Anterior cingulate cortex (tissue), 58 donors: ENCODE measurements at places on chromosomes 6 and 20.

DNA sequence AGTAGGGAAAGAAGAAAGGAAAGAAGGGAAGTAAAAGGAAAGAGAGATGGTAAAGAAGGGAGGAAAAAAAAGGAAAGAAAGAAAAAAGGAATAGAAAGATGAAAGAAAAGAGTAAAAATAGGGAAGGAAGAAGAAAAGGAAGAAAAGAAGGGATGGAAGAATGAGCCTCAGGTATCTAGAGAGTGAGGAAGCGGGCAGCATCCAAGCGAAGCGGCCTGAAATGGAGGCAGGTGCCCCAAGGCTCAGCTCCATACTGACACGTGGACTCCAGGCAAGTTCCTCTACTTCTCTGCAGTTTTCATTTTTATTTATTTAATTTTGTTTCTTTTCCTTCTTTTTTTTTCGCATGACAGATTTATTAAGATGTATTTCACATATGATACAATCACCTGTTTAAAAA lies 373.1 kb downstream of the ESR1 start:
- no peak for DNase-seq

DNA sequence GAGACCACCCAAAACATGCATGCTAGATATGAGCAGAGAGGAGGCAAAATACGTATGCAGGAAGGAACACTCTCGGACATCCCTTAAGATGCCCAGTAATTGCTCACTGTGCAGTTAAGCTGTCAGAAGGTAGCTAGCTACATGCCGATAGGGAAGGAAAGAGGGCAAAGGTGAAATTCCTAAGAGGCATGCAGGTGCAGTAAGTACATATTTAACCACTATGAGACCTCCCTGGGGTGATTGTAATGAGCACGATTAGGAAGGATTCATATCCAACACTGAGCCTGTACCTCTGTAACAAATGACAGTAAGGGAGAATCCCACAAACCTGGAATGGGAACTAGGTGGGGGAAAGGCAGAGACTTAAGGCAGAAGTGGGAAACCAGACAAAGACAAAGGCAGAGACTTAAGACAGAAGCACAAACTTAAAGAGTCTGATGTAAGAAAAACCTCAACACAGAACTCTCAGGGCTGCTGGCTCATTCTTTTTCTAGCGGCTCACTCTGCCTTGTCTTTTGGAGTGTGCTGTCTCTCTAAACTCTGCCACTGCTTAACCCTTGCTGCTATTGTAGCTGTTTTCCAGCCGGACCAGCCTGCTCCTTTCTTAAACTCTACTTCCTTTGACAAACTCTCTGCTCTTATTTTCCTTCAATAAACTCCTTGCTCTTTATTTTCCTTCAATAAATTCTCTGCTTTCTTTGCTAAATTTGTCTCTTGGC lies 148.1 kb downstream of the UBE3D start:
- DNase-seq, result no peak

DNA sequence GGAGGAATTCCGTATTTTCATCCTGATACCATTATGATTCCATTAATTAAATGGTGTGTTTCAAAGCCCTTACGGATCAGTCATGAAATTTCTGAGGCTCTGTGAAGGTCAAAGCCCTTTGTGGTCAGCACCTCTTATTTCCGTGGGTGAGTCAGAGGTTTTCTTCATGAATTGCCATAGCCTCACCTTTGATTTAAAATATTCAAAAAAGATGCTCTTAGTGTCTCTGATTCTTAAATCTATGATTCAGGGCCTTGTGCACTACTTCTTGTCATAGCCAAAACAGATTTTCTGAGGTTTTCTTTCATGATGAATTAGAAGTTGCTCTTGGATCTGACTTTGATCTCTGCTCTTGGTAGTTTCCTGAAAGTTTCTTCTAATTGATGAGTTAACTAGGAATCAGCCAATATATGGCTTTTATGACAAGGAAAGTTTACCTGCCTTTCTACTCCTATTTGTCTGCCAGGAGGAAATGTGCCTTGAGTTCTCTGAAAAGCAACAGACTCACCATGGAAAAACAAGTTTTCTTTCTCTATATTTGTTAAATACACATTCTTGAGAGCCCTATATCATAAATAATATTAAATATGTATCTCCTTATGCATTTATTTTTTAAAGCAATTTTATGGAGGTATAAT lies 613.0 kb downstream of the UTRN start:
- DNase-seq, result no peak

DNA sequence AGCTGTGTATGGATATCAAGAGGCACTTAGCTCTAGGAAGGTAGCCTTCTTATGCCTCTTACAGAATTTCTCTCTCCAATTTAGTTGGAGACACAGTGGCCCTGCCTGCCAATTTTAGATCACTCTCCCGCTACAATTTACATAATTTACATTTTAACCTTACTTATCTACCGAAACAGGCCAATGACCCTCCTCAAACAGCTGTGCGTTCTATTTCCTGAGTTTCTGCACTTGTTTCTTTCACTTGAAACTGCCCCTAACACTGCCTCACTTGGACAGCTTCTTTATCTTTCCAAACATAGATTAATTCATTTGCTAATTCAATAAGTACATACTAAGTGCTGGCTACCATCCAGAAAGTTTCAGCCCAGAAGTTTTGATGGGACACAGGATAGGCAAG lies 52.9 kb upstream of the HDDC2 start:
- DNase-seq, result no peak

DNA sequence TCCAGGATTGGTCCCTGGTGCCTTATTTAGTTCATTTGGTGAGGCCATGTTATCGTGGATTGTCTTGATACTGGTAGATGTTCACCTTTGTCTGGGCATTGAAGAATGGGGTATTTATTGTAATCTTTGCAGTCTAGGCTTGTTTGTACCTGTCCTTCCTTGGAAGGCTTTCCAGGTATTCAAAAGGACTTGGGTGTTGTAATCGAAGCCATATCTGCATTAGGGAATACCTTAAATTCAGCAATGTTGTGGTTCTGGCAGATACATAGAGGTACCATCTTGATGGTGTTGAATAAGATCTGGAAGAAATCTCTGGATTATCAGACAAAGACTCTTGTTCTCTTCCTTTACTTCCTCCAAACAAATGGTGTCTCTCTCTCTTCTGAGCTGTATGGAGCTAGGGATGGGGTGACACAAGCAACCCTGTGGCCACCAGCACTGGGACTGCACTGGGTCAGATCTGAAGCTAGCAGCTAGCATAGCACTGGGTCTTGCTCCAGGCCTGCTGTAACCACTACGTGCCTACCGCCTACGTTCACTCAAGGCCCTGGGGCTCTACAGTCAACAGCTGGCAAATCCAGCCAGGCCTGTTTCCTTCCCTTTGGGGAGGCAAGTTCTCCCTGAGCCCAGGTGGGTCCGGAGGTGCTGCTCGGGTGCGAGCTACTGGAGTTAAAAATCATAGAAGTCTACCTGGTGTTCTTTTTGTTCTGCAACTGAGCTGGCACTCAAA lies 261.1 kb upstream of the CITED2 start:
- DNase-seq, result no peak

GRCh38 chr20:36532388-36532787 lies 8.9 kb upstream of the MYL9 start:
- no peak for DNase-seq

DNA sequence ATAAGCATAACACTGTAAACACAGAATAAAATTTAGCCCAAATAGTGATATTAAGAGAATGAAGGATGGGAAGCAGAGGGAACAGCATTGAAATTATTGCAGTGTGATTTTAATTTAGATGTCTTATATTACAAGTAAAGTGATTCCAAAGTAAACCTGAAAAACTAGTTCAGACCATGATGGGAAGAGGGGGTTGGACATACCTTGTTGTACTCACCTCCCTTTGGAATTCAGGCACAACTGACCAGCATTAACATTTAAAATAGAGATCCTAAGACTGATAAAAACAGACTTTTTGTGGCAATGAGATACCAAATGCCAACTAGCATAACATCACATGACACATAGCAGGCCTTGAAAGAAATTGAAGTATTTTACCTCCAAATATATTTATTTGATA lies 262.6 kb upstream of the PRND start:
- DNase-seq, result no peak
